ENCODE measurements at places on chromosomes 12 and 14. TPM values are rescaled to one million over a fixed set of nuclear protein-coding genes. Genes with fewer than 3 reads are reported as not detected.

DNA sequence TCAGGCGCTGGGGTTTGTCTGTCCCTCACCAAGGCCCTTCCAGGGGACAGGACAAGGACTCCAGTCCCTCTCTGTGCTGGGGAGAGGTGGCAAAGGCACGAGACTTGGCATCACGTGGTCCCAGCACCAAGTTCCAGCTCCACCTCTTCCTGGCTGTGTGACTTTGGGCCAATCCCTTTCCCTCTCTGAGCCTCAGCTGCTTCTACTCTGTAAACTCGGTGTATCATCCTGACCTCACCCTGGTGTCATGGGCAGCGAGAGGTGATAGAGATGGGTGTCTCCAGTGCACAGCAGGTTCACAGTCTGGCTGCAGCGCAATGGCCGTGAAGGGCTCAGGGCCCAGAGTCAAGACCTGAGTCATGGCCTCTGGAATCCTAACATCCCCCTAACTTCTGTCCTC, 54.0 kb downstream of the MVK start:
- DNase-seq = no peak

ITGA7 gene
- 2.8 TPM for total RNA-seq

ENDOU gene
- 0.20 TPM for total RNA-seq

MEG3 gene
- total RNA-seq = 1.0 TPM

ACADS gene
- 18.6 TPM for total RNA-seq

GRCh38 chr14:106308839-106309389, 782.5 kb downstream of the TMEM121 start:
- peak; percentile 64 for DNase-seq

GPRC5A gene
- total RNA-seq = not detected

GRCh38 chr14:75662966-75663365, 1.9 kb downstream of the TTLL5 start:
- no peak for DNase-seq

DNA sequence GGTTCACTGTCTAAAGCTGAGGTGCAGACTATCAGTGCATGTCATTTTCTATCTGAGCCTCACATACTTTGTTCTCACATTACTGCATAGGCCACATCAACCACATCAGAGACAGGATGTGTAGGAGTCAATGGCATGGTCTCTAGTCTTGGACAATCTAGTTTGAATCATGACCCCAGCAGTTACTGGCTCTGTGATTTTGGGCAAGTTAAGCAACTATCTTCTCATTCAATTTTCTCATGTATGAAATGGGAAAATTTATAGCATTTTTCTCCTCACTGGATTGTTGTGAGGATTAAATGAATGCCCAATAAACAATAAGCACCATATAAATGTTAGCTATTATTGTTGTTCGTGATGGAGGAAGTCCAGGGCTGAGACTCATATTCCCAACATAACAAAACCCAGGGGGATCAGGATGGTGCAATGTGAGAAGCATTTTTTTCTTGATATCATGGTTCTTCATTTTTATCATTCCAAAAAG, 432.6 kb downstream of the LRIG3 start:
- DNase-seq = no peak

DNA sequence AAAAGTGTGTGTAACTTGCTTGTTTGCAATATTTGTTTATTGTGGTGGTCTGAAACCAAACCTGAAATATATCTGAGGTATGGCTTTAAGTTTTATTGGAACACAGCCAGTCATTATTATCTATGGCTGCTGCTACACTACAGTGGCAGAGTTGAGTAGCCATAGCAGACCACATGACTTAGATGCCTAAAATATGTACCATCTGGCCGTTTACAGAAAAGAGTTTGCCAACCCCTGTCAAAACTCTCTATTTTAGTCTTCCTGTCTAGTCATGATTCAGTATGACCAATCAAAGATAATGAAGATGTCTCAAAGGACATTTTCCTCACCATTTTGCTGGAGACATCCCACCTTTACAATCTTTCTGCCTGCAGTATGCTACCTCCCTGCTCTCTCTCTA, 242.3 kb downstream of the ANO6 start:
- DNase-seq = no peak

HRK gene
- total RNA-seq = not detected

GRCh38 chr14:86501611-86502010, 971.7 kb downstream of the FLRT2 start:
- peak; percentile 32 for DNase-seq

DNA sequence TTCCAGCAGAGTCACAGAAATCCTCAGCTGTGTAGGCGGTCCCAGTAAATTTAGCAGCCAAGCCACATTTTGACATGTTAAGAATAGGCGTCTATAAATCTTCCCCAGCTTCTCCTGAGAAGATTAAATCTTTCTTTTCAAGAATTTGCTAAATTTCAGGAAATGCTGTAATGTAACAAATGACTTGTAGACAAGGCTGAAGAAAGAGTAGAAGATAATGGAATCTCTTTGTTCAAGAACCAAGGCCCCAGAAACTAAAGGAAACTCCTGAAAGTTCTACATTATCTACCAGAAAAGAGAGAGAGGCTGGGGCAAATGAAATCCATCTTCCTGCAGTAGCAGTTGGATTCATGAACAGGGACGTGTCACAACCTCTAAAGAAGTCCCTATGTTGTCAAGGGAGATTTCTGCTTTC, 760.3 kb downstream of the NOVA1 start:
- no peak for DNase-seq

DNA sequence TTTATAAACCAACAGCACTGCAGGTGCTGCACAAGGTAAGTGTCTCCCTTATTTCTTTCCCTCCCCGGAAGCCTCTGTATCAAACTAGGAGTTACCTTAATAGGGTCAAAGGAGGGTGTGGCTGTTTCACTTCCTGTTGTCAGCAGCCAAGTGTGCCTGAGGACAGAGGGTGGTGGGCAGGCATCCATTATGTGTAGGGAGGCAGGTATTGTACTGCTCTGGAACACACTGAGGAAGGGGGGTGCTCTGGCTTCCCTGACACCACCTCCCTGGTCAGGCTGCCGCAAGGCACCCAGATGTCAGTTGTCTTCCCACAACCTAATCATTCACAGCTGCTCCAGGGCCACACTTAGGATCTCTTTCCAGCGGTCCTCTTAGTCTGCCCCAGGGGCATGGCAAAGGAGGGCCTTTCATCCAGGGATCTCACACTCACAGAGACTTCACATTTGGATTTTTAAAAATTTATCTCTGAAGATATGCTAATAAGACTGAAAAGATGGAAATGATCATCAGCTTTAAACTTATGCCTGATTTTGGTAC, 132.0 kb upstream of the ARHGAP5 start:
- DNase-seq = no peak

DNA sequence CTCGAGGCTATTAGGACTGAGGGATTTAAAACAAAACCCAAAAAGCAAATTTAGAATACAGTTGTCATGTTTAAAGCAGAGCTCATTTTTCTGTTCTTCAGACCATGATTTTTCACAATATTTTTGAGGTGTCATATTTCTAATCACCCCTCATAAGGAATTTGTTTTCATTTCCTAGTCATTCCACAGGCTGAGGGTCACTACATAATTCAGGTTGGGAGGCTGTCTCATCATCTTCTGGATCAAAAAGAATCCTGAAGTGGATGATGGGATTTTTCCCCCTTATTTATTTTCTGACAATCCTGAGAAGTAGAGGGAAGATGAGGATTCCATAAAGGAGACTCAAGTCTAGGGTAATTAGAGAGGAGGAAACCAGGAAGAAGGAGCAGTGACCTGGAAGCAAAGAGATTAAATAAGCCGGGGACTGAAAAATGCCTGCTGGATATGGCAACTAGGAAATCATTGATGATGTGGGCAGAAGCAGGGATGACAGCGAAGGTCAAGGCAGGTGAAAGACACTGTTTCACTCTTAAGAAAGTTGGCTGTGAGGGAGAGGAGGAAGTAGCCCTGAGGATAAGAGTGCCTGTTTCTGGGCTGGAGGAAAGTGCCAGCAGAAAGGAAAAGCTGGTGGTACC, 9.0 kb upstream of the PCNX1 start:
- DNase-seq = no peak

DNA sequence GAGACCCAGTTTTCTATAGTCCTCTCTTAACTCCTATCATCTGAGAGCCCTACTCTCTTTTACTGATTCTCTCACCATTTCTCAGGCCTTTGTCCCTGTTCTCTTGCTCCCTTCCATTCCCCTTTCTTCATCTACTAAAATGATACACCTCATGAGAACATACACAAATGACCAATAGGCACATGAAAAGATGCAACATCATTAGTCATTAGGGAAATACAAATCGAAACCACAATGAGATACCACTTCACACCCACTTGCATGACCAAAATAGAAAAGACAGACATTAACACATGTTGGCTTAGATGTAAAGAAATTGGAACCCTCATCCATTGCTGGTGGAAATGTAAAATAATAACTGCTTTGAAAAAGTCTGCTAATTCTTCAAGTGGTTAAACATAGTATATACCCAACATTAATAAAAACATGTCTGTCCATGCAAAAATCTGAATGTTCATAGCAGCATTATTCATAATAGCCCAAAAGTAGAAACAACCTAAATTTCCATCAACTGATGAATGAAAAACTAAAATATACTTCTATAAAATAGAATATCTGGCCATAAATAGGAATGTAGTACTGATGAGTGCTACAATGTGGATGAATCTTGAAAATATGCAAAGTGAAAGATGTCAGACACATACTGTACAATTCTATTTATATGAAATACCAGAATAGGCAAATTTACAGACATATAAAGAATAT, 66.0 kb downstream of the DENND5B start:
- no peak for DNase-seq

PLEKHD1 gene
- 0.78 TPM for total RNA-seq

DIABLO gene
- 84.8 TPM for total RNA-seq

- no peak for DNase-seq
Measured at GRCh38 chr14:50607761-50608160, 47.8 kb downstream of the ATL1 start.

DNA sequence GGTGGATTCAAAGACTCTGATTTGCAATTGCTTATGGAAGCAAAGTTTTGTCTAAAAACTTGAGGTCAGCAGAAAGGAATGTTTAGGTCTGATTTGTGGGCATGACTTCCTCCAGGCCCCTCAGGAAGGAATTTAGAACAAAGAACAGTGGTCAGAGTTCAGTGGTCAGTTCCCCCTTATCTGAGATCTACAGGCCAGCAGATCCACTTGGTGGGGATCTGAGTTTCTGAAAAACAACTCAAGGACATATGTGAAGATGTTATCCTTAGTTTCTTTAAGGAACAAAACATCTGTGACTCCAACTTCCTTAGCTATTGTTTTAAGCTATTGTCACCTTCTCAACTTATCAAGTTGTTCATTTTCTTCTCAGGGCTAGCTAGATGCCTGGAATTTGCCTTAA, 28.0 kb upstream of the NAA30 start:
- DNase-seq = no peak

GRCh38 chr12:40106202-40106533, 287 bp upstream of the SLC2A13 start:
- no peak for DNase-seq

DNA sequence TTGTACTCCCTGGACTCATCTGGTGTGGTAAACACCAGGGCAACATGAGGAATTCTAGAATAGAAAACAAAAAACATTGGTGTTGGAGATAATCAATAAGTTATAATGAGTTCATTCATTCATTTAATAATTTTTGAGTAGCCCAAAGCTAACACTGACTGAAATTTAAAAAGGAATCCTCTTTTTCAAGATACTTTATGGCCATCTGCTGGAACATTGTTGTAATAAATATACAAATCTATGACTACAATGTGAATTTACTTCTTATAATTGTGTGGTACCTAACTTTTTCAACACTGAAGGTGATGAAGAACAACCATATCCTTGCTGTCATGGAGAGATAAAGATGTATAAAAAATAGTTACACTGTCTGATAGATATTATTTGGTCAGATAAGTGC, 687.3 kb upstream of the MIS18BP1 start:
- no peak for DNase-seq

DNA sequence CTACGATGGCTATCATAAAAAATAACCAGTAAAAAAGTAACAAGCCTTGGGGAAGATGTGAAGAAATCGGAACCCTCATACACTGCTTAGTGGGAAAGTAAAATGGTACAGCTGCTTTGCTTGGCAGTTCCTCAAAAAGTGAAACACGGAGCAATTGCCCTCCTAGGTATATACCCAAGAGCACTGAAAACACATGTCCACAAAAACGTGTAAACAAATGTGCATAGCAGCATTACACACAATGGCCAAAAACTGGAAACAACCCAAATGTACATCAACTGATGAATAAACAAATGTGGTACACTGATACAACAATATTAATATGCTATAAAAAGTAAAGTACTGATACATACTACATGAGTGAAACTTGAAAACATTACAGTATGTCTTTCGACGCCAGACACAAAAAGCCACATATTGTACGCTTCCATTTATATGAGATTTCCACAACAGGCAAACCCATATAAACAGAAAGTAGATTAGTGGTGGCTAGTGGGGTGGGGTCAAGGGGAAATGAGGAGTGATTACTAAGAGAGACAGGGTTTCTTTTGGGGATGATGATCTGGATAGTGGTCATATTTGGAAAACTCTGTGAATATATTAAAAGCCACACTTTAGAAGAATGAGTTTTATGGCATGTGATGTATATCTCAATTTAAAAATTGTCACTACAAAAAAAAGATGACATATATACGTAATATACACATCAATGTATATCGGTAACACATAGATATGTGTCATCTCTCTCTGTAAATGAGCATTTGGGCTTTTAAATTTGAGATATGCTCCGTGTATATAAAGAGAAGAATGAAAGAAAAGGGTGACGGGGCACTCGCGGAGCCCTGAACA, 996 bp downstream of the SLC41A2 start:
- DNase-seq = no peak

DNA sequence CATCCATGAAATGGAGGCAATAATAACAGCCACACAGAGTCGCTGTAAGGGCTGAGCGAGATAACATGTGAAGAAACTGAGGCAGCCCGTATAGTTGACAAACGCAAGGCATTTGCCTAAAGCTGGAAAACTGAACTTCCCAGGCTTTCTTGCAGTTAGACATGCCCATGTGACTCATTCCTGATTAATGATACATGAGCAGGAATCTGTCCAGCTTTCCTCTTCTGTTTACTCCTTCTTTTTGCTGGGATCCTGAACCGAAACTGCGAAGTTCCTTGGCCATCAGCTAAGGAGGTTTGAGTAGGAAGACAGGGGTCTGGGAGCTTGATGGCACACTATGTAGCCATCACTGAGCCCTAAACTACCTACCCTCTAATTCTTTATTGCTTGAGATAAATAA, 52.2 kb downstream of the ST8SIA1 start:
- no peak for DNase-seq

LMNTD1 gene
- not detected for total RNA-seq

ANAPC7 gene
- 77.0 TPM for total RNA-seq

GRCh38 chr14:21780429-21781084, 106.9 kb upstream of the OR4E1 start:
- no peak for DNase-seq

SERPINA3 gene
- total RNA-seq = not detected

All from natural killer cell (primary cell).